Activated CD8-positive, alpha-beta T cell treated with anti-CD3 and anti-CD28 coated beads for 36 hours (primary cell): ENCODE measurements at places on chromosomes 2 and 18.

DNA sequence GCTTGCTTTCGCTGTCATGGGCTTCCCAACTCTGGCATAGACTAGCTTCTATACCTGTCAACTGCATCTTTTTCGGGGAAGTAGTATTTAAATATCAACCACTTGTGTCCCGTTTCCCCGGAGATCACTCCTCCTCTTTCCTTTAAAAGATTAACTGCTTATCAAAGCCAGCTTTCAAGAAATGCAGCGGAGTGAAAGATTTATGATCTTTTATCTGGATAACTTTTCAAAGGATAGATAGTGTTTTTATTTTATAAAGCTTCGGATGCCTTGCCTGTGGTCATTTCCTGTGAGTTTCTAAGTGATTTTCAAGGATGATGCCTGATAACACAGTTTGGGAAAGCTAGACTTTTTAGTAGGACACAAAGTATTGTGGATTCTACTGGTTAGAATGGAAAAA lies 2.9 kb upstream of the IGFBP5 start:
- DNase-seq = no peak

GRCh38 chr2:19329445-19329844 lies 29.0 kb downstream of the OSR1 start:
- no peak for DNase-seq

- DNase-seq = no peak
Observed at GRCh38 chr2:98874186-98874689, 61.8 kb downstream of the CRACDL start.

- no peak for DNase-seq
Observed at GRCh38 chr2:202290316-202290715, 24.8 kb downstream of the NOP58 start.

DNA sequence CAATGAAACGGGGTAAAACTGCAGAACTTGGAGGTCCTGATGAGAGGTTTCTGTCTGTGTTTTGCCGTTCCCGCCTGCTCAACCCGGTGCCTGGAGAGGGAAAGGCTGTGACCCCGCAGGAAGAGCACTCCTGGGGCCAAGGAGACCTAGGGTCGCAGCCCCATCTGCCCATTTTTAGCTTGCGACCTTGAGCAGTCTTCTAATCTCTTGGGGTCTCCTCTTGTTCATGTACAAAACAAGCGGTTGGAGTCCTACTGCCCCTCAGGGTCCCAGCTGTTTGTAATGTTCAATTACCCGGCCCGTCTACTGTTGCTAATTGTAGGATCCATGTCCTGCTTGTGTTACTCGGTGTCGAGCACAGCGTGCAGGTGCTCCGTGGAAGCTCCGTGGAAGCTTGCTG lies 104.5 kb downstream of the PTGR3 start:
- DNase-seq = no peak

DNA sequence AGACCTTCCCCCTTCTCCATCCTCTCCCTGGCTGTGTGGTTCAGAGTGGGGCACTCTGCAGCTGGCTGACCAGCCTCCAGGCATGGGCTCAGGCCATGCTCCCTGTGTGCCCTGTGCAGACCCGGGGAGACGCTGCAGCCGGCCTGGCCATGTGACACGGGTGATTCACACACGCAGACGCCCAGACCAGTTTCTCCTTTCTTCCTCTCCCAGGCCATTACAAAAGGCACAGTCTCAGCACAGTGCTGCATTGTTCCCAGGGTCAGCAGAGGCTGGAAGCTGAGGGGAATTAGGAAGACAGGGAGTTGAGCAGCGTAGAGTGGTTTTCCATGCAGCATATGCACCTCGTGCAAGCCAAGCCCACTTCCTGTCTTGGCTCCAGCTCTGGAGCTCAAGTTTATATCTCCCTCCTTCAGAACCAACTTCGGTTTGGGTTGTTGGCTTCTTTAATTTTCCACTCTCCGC lies 288.5 kb downstream of the TNS1 start:
- no peak for DNase-seq

DNA sequence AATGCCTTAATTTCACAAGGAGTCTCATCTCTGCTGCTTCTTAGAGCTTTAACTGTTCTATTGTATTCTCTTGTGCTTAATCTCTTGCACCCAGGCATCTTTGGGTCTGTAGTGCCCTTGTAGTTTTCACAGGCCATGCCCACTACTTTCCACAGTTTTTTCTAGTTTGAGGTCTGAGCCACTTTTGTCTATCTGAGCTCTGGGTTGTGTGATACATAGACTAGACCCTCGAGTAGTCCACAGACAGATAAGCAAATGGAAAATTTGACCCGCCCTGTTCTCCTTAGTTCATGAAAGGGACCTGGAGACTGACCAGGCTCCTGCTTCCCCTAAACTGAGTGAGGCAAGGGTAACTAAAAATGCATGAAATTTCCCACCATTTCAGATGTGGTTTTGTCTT lies 466.8 kb upstream of the ZEB2 start:
- DNase-seq = no peak

GRCh38 chr18:47893939-47894699 lies 36.3 kb downstream of the SMAD2 start:
- no peak for DNase-seq

GRCh38 chr2:45391866-45392265 lies 219.2 kb downstream of the SRBD1 start:
- no peak for DNase-seq

DNA sequence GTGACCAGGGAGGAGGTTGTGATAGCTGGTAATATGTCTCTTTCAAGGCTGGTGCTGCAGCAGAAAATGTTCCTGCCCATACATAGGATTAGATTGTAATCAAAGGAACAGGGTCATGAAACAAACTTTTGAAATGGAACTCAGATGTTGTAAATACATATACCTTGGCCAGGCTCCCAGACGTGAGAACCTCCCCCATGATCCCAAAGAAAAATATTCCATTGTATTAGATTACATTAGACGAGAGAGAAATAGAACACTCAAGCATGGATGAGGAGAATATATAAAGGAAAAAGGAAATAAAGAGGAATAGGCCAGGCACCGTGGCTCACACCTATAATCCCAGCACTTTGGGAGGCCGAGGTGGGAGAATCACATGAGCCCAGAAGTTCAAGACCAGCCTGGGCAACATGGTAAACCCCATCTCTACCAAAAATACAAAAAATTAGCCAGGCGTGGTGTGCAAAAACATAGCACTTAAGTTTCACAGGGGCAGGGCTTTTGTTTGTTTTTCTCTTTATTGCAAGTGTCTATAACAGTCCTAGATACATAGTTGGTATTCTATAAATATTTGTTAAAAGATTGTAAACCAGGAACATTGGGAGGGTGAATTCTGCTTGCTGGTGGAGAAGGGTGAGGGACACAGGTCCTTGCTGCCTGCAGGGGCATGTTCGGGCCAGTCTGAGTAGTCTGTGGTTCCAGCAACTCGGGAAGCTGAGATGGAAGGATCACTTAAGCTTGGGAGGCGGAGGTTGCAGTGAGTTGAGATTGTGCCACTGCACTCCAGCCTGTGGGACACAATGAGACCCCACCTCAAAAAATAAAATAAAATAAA lies 52.8 kb downstream of the RPL37A start:
- no peak for DNase-seq

DNA sequence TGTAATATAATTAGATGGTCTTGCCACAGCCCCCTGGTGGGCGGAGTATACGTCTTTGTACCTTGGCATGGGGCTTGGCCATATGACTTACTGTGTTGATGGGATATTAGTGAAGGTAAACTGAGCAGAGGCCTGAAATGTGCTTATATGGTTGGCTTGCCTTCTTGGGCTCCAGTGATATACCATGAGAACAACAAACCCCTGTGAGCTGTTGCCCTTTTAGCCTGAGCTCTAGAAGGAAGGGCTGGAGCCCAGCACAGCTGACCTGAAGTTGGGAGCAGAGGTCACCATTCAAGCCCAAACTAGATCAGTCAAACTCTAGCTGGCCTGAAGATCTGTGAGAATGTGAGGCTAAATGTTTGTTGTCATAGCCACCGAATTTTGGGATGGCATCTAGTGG lies 75.2 kb upstream of the CD302 start:
- peak; percentile 16 for DNase-seq

DNA sequence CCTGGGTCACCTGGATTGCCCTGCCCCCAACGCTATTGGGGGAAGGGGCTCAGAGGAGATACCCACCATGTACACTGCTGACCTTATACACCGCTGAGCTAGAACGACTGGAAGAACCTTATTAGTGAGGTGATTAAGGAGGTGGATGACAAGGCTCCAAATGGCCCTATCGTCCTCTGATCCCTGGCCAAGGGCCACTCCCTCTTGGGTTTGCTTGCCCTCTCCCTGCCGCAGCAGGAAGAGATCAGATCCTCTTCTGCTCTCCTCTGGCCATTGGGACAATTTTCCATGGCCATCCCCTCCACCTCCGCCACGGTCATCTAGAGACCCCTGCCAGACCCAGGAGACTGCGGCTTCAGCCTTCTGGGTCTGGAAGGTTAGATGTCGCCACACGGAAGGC lies 1.2 kb downstream of the ZNF514 start:
- DNase-seq = no peak

DNA sequence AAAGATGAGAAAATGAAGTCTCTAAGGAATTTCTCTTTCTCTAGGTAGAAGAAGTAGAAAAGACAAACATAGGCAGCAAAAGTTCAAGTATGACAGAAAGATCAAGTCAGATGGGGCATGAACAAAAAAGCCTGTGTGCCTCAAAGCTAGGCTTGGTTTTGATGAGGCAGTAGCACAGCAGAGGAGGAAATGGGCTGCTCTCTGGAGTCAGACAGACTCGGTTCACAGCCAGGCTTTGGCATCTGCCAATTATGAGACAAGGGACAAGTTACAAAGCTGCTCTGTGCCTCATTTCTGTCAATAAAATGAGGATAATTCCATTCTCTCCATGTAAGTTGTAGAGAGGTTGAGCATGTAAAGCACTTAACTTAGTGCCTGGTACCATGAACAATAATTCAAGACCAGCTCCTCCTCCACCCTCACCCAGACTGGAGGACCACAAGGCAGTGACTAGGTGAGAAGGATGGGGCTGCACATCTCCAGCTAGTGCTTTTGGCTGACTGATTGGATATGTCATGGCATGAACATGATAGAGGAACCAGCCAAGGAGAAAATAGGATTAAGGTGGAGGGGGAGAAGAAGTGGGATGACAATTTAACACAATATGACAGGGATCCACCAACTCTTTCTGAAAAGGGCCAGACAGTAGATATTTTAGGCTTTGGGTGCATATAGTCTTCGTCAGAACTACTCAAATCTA lies 84.6 kb downstream of the TMEM163 start:
- DNase-seq = no peak

DNA sequence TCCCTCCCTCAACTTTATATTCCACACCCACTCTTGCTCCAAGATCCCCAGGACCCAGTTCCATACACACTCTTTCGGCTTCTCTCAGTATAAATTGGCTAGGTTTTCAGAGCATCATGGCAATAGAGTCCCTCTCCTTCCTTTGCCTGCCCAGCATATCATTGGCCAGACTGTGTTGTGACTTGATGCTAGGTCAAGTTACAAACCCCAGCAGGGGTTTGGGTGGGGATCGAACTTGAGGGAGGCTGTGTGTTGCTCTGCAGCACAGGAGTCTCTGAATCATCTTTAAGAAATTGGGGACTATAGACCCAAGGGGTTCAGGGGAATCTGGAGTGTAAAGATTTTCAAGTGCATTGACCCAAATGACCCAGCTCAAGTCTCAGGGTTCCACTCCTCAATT lies 477.5 kb upstream of the MEIS1 start:
- DNase-seq = no peak

DNA sequence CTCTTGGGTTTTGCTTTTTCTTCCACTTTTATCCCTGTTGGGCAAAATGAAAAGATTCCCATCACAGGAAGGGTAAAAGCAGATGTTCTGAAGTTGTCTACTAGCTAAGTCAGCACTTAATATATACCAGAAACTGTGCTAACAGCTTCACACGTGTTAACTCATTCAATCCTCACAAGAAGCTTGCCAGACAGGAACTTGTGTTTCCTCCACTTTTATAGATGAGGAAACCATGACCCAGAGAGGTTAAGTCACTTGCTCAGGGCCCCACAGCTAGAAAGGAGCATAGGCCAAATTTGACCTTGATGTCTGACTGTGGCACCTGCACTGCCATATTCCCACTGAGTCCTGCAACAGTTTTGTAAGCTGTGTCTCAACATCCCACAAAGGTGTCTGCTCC lies 76.8 kb upstream of the EPC2 start:
- DNase-seq = no peak

- peak; percentile 77 for DNase-seq
Observed at GRCh38 chr2:172427256-172427989, at the start of gene ITGA6. Gene ITGA6 (plus strand): TSS chr2:172427586.

- no peak for DNase-seq
Observed at GRCh38 chr2:173854840-173855239, 110.3 kb downstream of the SP3 start.
